ENCODE measurements at places on chromosomes 7 and 10.

DNA sequence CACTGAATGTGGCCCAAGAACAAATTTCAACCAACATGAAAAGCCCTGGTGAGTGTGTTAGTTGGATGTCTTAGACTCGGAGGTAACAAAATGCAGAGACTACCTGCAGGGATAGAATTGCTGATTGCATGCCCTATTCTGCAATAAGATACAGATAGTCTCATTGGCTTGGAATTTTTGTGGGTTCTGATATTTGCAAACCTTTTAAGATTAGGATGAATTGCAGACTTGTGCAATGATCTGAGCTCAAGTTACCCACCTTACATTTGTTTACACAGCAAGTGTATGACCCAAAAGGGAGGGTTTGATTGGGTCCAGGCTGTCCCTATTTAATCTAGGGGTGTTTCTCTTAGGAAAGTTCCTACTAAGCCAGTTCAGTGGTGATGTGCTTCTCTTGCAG, 45.4 kb downstream of the GPR37 start:
- H3K27me3 ChIP-seq, result no peaks in the 10 kb centered on the region
- no peak overlapping the region for H3K27ac ChIP-seq
- no peak overlapping the region for H3K4me3 ChIP-seq
- H3K4me1 ChIP-seq, result no peaks in the 10 kb centered on the region

- DNase-seq, result no peak
- H3K4me1 ChIP-seq, result no peaks in the 10 kb centered on the region
- no peak overlapping the region for H3K27ac ChIP-seq
- no peaks in the 10 kb centered on the region for H3K27me3 ChIP-seq
- no peak overlapping the region for H3K4me3 ChIP-seq
Measured at GRCh38 chr7:84950836-84951235, 236.0 kb downstream of the SEMA3D start.

DNA sequence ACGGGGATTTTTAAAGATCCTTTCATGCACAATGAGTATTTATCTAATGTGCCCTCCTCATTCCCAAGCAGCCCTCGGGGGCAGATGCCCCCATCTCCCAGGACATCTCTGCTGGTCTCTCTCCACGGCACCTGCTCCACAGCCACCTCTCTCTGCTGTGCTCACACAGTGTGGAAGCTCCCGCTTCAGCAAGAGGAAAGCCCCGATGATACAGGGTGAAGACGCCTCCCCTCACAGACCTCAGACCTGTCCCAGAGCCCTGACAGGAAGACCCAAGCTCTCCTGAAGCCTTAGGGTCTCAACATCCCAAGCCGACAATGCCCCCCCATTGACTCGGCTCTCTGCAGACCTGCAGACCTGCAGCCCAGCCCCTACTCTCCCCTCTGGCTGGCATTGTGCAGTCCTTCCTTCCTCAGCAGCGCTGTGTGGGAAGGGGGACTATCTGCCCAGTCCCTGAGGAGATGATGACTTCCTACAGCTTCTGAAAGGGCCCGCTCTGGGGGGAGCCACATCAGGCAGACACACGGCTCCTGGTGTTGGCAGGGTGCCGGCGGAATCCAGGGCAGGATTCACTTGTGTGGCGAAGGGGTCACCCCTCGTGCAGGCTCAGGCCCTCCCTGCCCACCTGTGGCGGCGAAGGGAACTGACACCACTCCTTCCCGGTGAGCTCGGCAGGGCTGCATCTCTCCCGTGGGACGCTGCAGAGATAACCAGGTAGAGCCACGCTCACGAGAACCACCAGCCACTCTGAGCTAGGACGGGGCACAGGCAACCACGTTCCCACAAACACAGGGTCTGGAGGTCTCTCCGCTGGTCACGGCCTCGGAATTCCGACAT, 61.8 kb downstream of the PTPRN2 start:
- H3K27me3 ChIP-seq, result no peaks in the 10 kb centered on the region
- DNase-seq, result no peak
- no peaks in the 10 kb centered on the region for H3K36me3 ChIP-seq
- no peak overlapping the region for H3K27ac ChIP-seq

GRCh38 chr7:101126651-101127459, at the start of gene SERPINE1:
Gene SERPINE1 (plus strand): TSS chr7:101127104. CDS start chr7:101128394, 1,290 bp downstream.
- H3K36me3 ChIP-seq, result no peaks in the 10 kb centered on the region
- peaks cover 36% of the 10 kb centered on the region for H3K27me3 ChIP-seq
- H3K27ac ChIP-seq, result peak within 1 kb of the TSS; percentile 62
- peak; percentile 48 for DNase-seq

GRCh38 chr7:70812511-70812910, 319.4 kb upstream of the GALNT17 start:
- H3K27me3 ChIP-seq, result no peaks in the 10 kb centered on the region
- H3K4me3 ChIP-seq, result no peak overlapping the region
- no peaks in the 10 kb centered on the region for H3K36me3 ChIP-seq
- H3K4me1 ChIP-seq, result no peaks in the 10 kb centered on the region

- H3K27me3 ChIP-seq, result no peaks in the 10 kb centered on the region
- no peak overlapping the region for H3K27ac ChIP-seq
- H3K36me3 ChIP-seq, result peaks cover 10% of the 10 kb centered on the region
- no peak for DNase-seq
- H3K4me3 ChIP-seq, result no peak overlapping the region
Measured at GRCh38 chr10:87547734-87548311, 43.1 kb downstream of the MINPP1 start.
